ENCODE measurements at places on chromosomes 12 and 14. TPM values are rescaled to one million over a fixed set of nuclear protein-coding genes. Genes with fewer than 3 reads are reported as not detected.

- DNase-seq, result peak; percentile 8
- peaks cover 21% of the 10 kb centered on the region for H3K27me3 ChIP-seq
- no peaks in the 10 kb centered on the region for H3K4me1 ChIP-seq
- no peaks in the 10 kb centered on the region for H3K36me3 ChIP-seq
- H3K4me3 ChIP-seq, result no peak overlapping the region
Observed at GRCh38 chr12:13390381-13390861, 193.9 kb downstream of the EMP1 start.

The DDX55 gene
- 33.5 TPM for total RNA-seq

GRCh38 chr14:52907949-52908348, 42.9 kb downstream of the FERMT2 start:
- no peak overlapping the region for H3K4me3 ChIP-seq
- no peak overlapping the region for H3K27ac ChIP-seq
- H3K27me3 ChIP-seq, result no peaks in the 10 kb centered on the region

The RPS6KL1 gene
- 3.5 TPM for total RNA-seq

GRCh38 chr12:177336-177979, 36.5 kb downstream of the SLC6A12 start:
- H3K27me3 ChIP-seq, result peaks cover 45% of the 10 kb centered on the region
- no peak overlapping the region for H3K27ac ChIP-seq
- no peaks in the 10 kb centered on the region for H3K36me3 ChIP-seq
- H3K4me1 ChIP-seq, result peaks cover 9% of the 10 kb centered on the region
- DNase-seq, result no peak

The BMAL2 gene
- total RNA-seq, result 28.8 TPM

GRCh38 chr12:25052196-25052913, 103.5 kb upstream of the BCAT1 start:
- H3K36me3 ChIP-seq, result no peaks in the 10 kb centered on the region
- H3K27ac ChIP-seq, result peak overlapping the region; percentile 76
- peaks cover 8% of the 10 kb centered on the region for H3K4me1 ChIP-seq
- DNase-seq, result no peak

The PRPH gene
- total RNA-seq, result 0.62 TPM

The MFAP5 gene
- not detected for total RNA-seq

The BEST3 gene
- not detected for total RNA-seq

DNA sequence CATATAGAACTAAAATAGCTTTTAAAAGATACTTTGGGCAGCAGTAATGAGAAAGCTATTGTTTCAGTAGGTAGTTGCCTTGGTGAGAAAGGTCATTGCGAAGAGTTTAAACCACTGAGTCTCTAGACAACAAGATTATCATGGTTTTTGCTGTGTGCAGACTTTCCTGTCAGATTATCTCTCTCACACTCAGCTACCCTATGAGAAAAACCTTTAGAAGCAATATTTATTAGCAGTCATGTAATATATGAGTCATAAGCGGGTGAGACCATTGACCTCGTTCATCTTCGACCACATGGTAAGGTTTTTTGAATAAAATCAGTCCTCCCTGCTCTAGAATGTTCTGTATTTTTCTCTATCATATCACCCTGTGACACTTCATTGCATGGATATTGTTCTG, 59.9 kb downstream of the GPR65 start:
- H3K4me3 ChIP-seq, result no peak overlapping the region
- H3K36me3 ChIP-seq, result peaks cover 1% of the 10 kb centered on the region
- no peaks in the 10 kb centered on the region for H3K4me1 ChIP-seq
- no peaks in the 10 kb centered on the region for H3K27me3 ChIP-seq
- DNase-seq, result no peak

DNA sequence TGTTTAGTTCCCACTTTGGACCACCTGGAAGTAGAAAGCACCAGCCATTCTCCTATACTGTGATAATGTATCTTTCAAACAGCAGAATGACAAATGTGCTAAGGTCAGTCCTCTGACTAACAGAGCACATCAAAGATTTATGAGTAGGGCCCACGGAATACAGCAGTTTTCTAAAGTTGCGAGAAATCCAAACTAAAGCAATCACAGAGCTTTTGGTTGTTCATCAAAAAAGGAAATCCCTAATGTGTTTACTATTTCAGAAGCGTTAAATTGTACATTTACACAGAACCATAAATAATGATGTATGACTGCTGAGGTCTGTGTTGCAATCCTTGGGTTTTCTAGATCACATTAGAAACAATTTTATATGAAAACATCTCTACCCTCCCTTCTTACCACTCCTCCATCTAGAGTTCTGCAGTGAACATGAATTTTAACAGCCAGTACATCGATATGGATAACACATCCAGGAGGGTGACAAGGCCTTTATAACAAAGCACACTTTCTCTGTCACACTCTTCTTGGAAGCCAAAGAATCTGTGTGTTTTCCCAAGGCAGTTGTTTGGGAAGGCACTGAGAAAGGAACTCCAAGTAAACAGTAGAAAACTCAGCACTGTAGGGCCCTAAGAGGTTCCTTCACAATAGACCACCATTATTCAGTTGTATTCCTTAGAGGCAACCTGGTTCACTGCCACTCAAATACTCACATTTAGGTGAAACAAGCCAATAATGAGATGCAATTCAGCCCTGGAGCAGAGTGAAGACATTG, 7.3 kb downstream of the KITLG start:
- peaks cover 38% of the 10 kb centered on the region for H3K4me1 ChIP-seq
- H3K4me3 ChIP-seq, result no peak overlapping the region
- DNase-seq, result no peak
- H3K27ac ChIP-seq, result peak overlapping the region; percentile 19
- no peaks in the 10 kb centered on the region for H3K36me3 ChIP-seq

DNA sequence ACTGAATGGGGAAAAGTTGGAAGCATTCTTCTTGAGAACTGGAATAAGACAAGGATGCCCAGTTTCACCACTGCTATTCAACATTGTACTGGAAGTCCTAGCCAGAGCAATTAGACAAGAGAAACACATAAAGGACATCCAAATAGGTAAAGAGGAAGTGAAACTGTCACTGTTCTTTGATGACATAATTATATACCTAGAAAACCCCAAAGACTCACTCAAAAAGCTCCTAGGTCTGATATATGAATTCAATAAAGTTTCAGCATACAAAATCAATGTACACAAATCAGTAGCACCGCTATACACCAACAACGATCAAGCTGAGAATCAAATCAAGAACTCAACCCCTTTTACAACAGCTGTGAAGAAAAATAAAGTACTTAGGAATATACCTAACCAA, 157.3 kb upstream of the DDHD1 start:
- H3K4me3 ChIP-seq, result no peak overlapping the region
- no peak for DNase-seq
- H3K27ac ChIP-seq, result no peak overlapping the region
- H3K27me3 ChIP-seq, result no peaks in the 10 kb centered on the region
- peaks cover 1% of the 10 kb centered on the region for H3K4me1 ChIP-seq
- H3K36me3 ChIP-seq, result peaks cover 8% of the 10 kb centered on the region

All from progenitor cell of endocrine pancreas (in vitro differentiated cells).